Activated CD8-positive, alpha-beta T cell treated with anti-CD3 and anti-CD28 coated beads, Interleukin-2, amount 10 ng/mL, durations not matched to agents 7 days and 5 days (primary cell): ENCODE measurements at places on chromosomes 1 and 21. TPM values are rescaled to one million over a fixed set of nuclear protein-coding genes. Genes with fewer than 3 reads are reported as not detected.

DNA sequence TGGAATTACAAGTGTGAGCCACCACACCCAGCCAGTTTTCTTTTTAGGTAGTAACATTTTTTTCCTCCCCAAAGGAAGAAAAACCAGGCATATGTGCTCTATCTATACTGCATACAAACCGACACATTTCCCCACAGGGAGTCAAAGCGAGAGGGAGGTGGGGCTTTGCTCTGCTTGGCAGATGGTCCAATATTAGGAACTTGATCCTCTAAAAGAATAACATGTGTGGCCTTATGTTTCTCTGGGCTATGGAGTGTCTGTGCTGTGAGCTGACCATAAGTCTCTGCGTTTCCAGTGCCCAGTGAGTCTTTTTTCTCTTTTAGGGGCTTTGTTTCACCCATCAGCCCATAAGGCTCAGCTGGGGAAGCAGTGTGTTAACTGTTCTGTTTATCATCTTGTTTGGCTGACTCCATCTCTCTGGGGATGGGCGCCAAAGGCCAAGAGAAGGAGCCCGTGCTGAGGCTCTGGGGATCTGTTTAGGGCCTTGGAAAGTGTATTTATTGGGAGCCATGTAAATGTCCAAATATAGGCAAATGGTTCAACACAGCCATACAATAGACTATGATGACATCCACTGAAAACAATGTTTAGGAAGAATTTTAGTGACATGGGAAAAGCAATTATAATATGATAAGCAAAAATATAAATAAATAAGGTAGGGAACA, 20.2 kb downstream of the LMOD1 start:
- no peaks in the 10 kb centered on the region for H3K36me3 ChIP-seq
- H3K4me3 ChIP-seq, result no peak overlapping the region
- H3K4me1 ChIP-seq, result no peaks in the 10 kb centered on the region
- no peak for DNase-seq
- peaks cover 16% of the 10 kb centered on the region for H3K27me3 ChIP-seq

DNA sequence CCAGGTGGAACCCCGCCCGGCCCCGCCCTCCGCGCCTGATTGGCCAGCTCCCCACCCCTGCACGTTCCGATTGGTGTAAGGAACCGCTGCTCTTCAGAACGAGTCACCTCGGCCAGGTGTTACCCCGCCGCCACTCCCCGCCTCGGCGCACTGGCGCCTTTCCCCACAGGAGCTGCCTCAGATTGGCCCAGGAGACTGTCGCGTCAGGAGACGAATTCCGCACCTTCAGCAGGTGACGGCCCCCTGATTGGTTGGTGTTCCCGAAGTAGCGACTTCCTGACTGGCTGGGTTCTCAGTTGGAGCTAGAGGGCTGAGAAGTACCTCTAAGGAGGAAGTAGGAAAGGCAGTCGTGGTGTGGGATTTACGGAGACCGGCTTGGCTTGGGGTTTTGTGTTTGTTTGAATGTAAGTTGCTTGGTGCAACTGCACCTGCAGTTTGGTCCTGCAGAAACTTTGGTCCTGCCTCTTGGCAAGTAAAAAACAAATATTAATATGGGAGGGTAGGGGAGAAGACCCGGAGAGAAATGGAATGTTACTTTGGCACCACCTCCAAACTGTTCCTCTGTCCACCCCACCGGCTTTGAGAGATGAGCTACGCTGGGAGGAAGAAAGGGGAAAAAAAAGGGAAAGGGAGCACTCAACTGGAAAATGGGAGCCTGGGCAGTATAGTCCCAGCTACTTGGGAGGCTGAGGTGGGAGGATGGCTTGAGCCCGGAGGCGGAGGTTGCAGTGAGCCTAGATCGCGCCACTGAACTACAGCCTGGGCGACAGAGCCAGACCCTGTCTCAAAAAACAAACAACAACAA, 415 bp upstream of the F11R start:
- peak; percentile 90 for DNase-seq
- peak overlapping the region; percentile 79 for H3K27ac ChIP-seq
- no peaks in the 10 kb centered on the region for H3K36me3 ChIP-seq
- peak overlapping the region; percentile 87 for H3K4me3 ChIP-seq

- no peak overlapping the region for H3K4me3 ChIP-seq
- peaks cover 5% of the 10 kb centered on the region for H3K27me3 ChIP-seq
- H3K36me3 ChIP-seq, result no peaks in the 10 kb centered on the region
Observed at GRCh38 chr1:152718238-152718637, 10.3 kb downstream of the LCE4A start.

DNA sequence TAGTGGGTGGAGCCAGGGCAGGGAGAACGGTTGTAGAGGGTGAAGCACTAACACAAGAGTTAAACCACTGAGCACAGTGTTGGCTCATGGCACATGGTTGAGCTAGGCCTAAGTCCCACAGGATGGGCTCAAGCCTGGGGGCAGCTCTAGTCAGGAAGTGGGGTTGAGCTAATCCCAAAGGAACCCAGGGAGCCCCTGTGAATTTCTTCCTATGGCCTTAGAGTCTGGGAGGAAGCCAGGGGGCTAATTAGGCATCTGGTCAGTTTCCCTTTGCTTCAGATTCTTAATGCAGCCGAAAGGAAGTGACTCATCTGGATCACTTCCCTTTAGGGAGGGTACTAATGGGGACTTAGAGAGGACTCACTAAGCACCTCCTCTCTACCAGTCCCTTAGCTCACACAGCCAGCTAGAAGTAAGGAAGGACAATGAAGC, 10.1 kb downstream of the CFAP45 start:
- H3K27me3 ChIP-seq, result peaks cover 11% of the 10 kb centered on the region
- H3K27ac ChIP-seq, result no peak overlapping the region
- DNase-seq, result no peak
- H3K4me3 ChIP-seq, result no peak overlapping the region

DNA sequence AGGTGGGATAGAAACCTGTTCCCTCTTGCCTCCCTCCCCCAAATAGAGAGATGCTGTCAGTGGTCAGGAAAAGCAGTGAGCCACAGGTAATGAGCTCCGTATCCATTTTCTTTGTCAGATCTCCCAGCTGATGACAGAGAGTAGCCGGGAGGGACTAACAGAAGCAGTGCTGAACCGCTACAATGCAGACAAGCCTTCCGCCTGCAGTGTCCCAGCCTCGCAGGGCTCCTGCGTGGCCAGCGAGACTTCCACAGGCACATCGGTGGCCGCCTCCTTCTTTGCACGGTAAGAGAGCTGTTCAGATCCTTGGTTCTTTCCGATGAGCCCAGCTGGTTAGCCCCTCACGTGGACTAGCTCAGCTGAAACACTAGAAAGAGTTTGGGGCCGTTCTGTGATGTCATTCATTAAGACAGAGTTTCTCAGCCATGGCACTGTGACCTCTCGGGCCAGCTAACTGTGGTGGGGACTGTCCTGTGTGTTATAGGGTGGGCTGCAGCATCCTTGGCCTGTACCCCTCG, 264.7 kb downstream of the KIF26B start:
- H3K36me3 ChIP-seq, result no peaks in the 10 kb centered on the region
- no peaks in the 10 kb centered on the region for H3K4me1 ChIP-seq
- H3K27me3 ChIP-seq, result no peaks in the 10 kb centered on the region

GRCh38 chr1:78093560-78093959, 47.8 kb downstream of the GIPC2 start:
- no peak overlapping the region for H3K27ac ChIP-seq
- no peaks in the 10 kb centered on the region for H3K36me3 ChIP-seq
- no peaks in the 10 kb centered on the region for H3K4me1 ChIP-seq
- DNase-seq, result no peak
- H3K4me3 ChIP-seq, result no peak overlapping the region

DNA sequence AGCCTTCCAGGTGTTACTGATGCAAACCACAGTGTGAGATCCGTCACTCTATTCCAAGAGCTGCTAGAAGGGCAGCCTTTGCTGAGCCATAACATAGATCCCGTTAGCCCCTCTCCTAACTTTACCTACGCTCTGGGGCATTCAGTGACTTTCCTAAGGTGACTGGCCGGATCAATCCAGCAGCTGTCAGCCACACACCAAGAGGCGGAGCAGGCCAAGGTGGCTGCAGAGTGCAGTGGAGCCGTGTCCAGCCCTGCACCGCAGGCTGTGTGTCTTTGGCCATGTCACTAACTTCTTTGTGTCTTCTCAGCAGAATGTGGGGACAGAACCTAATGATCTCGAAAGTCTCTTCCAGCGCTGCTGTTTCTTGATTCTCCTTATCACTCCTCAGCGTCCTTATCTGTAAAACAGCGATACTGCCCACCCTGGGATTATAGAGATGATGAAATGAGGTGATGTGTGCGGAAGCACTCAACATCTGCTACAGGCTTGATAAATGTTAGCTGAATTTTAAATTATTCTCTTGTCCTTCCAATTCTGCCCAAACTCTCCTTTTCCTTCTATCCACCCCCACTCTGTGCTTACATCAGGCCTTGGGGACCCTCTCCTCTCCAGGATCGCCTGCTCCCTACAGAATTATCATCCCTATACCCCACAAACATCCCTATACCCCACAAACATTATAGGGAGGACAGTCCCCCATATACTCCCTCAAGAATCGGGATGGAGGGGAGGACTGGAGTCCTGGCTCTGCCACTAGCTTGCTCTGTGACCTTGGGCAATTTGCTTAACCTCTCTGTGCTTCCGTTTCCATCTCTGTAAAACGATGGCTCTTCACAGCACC, 25.8 kb upstream of the LRRN2 start:
- peaks cover 16% of the 10 kb centered on the region for H3K27me3 ChIP-seq
- no peak overlapping the region for H3K27ac ChIP-seq
- DNase-seq, result no peak
- H3K4me3 ChIP-seq, result no peak overlapping the region
- peaks cover 16% of the 10 kb centered on the region for H3K4me1 ChIP-seq

GRCh38 chr1:85042413-85042812, 5.9 kb downstream of the MCOLN3 start:
- H3K27ac ChIP-seq, result no peak overlapping the region
- H3K4me3 ChIP-seq, result no peak overlapping the region
- H3K36me3 ChIP-seq, result no peaks in the 10 kb centered on the region
- peaks cover 46% of the 10 kb centered on the region for H3K27me3 ChIP-seq

DNA sequence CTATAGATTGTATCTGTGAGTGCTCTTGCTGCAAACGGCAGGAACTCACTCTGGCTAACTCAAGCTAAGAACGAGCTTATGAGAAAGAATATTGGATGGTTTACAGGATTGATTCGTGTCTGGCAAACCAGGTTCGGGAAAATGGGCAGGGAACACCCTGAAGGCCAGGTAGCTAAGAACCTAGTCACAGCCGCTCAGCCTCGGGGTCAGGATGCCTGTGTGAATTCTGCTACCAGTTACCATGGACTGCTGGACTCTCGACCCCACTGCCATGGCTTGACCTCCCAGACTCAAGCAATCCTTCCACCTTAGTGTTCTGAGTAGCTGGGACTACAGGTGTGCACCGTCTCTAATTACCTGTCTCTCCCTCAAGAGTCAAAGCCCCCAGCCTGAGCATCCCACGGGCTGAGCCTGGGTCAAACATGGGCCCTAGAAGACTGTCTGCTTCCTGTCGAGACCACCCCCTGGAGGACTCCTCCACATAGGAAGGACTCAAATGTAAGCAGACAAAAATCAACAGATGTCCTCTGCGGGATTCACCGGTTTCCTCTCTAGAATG, 45.8 kb downstream of the NENF start:
- DNase-seq, result no peak
- peaks cover 15% of the 10 kb centered on the region for H3K4me1 ChIP-seq
- H3K27me3 ChIP-seq, result peaks cover 22% of the 10 kb centered on the region
- H3K27ac ChIP-seq, result no peak overlapping the region
- no peak overlapping the region for H3K4me3 ChIP-seq

DNA sequence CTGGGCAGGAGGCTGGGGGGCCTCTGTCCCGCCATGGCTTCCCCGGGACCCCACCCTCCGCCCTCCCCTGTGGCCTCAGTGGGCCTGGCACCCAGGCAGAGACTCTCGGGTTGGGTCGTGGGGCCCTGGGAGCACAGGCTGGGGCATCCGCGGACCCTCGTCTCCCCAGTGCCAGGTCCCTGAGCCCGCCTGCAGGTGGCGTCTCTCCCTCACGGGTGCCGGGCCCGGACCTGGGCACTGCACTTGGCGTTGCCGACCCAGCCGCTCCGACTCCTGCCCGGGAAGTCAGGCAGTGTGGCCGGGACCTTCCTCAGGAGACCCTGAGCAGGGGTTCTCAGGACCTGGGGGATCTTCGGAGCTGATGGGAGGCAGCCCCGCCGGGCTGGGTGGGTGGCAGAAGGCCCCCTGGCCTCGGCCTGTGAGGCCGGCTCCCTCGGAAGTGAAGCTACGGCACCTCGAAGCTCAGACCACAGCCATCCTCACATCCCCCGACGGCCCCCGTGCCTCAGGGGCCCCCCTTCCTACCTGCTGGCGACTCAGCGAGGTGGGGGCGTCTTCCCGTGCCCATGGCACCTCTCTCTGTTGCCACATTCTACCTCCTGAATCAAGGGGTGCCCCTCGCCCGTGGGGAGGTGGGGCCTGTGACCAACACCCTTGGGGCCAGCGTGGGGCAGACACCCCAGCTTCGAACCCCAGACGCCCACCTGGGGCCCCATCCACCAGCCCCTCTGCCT, 6.4 kb upstream of the C1orf159 start:
- peak; percentile 87 for DNase-seq
- H3K27ac ChIP-seq, result no peak overlapping the region
- H3K4me1 ChIP-seq, result peaks cover 19% of the 10 kb centered on the region
- peaks cover 6% of the 10 kb centered on the region for H3K27me3 ChIP-seq
- H3K36me3 ChIP-seq, result no peaks in the 10 kb centered on the region
- no peak overlapping the region for H3K4me3 ChIP-seq

DNA sequence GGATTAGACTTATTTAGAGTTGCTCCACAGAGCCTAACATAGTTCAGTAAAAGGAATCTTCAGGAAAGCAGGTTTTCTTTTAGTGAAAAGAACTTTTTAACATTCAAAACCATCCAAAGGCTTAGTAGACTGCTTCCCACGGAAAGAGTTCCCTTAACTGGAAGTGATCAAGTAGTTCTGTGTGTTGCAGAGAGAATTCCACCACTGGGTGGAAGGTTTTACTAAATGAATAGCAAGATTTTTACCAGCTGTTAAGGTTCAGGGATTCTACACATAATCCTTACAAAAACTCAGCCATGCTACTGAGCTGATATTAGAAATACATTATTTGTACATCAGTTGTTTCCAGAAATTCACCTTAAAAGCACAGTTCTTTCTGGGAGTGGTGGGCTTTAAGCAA, 119.7 kb downstream of the GDAP2 start:
- no peaks in the 10 kb centered on the region for H3K4me1 ChIP-seq
- DNase-seq, result no peak
- H3K27ac ChIP-seq, result no peak overlapping the region
- peaks cover 15% of the 10 kb centered on the region for H3K27me3 ChIP-seq
- no peaks in the 10 kb centered on the region for H3K36me3 ChIP-seq

GRCh38 chr1:229025576-229025975, 245.3 kb upstream of the RAB4A start:
- H3K4me3 ChIP-seq, result no peak overlapping the region
- peaks cover 21% of the 10 kb centered on the region for H3K4me1 ChIP-seq
- no peak for DNase-seq
- no peaks in the 10 kb centered on the region for H3K27me3 ChIP-seq
- no peak overlapping the region for H3K27ac ChIP-seq

LRRC39 gene
- total RNA-seq, result 0.45 TPM

JUN gene
- total RNA-seq, result 107 TPM

SORT1 gene
- 10.8 TPM for total RNA-seq

ERICH3 gene
- not detected for total RNA-seq

KRTAP19-1 gene
- total RNA-seq, result not detected

SMYD3 gene
- total RNA-seq, result 22.7 TPM

KIF1B gene
- total RNA-seq, result 9.6 TPM

PEX11B gene
- 33.3 TPM for total RNA-seq
